ENCODE measurements at places on chromosomes 6 and 20.

DNA sequence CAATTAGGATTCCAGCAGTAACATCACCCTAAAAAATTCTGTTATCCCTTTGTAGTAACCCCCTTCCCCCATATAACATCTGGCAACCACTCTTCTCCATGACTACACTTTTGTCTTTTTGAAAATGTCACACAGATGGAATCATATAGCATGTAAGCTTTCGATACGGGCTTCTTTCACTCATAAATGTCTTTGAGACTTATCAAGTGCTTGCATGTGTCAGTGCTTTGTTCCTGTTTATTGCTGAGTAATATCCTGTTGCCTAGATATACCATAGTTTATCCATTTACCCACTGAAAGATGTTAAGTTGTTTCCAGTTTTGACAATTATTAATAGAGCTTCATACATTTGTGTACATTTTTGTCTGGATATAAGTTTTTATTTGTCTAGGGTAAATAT, 10.4 kb upstream of the SNPH start:
- no peak for DNase-seq

DNA sequence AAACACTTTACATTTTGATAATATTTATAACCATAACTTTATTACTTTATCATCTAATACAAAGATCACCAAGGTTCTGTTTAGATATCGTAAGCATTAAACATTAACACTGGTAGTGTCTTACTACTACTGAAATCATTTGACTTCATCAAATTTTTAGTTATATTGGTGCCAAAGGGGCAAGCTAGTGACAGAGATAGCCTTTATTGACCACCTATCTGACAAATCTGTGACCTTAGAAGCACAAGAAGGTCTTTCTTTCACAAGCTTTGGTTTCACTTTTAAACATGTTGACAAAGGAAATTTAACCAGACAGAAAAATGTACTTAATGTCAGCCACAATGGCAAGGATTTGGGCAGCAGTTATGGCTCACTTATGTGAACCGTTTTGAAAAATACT, 50.7 kb upstream of the ENPP4 start:
- DNase-seq, result no peak

DNA sequence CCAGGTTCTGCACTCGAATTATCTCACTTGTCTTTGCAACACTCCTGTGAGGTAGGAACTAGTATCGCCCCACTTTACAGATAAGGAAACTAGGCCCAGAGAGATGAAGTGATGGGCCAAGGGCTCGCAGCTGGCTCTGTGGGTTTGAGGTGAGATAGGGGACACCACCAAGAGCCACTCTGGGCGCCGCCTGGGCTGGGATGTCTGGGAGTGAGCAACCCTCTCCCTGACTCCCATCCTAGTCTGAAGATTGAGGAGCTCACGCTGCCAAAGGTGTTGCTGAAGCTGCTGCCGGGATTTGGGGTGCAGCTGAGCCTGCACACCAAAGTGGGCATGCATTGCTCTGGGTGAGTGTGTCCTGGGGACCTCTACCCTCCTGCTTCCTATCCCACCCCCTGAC, 5.4 kb downstream of the BPIFB3 start:
- no peak for DNase-seq

GRCh38 chr6:52138284-52138683, 47.9 kb upstream of the IL17A start:
- DNase-seq, result no peak

- DNase-seq, result no peak
Measured at GRCh38 chr6:43355862-43356590, 13.4 kb downstream of the ZNF318 start.

DNA sequence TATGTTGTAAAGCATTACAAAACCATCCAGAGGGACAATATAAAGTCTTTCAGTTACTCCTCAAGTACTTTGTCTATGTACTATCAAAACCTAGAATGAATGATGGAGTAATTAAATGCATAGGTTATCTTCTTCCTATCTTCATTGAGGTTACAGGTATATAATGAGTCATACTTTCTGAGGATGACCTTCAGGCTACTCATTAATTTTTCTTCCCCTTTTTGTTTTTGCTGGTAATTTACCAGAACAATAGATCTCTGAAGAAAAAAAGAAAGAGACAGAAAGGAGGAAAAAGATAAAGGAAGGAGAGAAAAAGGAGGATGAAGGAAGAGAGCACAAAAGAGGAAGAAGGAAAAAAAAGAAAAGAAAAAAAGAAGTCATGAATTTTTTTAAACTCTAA, 398.4 kb downstream of the TBC1D32 start:
- DNase-seq, result no peak

GRCh38 chr6:151440930-151441329, 11.0 kb downstream of the RMND1 start:
- no peak for DNase-seq

- no peak for DNase-seq
Measured at GRCh38 chr6:112480553-112480952, 133.4 kb downstream of the RFPL4B start.

DNA sequence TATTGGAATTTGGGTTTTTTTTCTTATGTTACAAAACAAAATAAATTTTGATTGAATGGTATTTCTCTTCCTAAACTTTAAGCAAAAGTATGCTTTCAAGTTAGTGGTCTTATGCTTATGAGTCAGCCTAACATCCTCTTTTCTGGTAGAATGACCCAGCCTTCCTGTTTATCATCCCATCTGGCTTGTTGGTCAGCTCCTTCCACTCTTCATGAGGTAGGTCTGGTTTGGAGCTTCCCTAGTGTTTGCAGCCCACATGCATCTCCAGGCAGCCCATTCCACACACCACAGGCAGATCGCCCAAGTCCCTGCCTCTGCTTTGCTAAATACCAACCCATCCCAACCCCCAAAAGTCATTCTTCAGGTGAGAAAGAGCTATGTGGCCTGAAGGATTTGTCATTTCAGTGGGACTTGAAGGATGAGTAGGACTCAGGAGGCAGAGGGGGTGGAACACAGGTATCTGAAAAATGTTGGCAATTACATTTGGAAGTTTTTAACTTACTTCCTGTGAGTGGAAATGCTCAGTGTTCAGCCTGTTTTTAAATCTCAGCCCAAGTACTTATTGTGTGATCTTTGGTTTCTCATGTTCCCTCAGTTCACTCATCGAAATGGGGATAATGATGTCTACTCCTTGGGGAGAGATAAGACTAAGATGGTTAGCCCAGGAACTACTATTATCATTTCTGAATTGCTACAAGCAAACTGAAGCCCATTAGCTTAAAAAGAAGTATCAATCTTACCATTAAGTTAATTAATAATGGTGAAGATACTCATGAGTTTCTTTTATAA, 294.0 kb downstream of the ADGB start:
- DNase-seq, result no peak

DNA sequence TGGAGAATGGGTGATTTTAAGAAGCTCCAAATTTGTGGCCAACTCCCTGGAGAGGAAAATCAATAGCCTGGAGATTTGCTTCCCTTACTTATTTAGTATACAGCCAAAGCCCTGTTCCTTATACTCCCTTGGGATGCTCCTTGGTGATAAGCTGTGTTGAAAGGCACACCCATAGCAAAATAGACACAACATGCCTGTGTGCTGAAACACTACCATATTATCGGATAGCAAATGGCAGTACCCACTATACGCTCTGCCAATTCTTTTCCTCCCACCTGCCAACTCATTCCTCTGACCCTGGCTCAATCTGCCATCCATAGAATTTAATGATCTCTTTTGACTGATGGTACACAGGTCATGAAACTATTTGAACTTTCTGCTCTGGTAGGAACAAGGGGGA, 98.2 kb downstream of the CLIC5 start:
- no peak for DNase-seq

DNA sequence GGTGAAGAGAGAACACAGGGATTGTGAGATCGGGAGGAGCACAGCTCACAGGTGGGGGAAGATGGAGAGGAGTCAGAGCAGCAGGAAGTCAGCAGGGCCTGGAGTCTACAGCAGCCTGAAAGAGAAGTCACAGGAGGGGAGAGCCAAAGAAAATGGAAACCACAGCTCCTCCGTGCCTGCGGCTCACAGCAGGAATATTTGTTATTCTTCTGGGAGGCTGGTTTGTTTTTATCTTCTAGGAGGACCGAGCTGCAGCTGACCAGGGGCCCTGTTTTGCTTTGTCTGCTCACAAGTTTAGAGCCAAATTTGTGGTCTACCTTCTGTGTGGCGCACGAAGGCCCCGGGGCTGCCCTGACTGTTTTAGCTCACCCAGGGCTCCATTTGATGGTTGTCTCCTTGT, 81.8 kb downstream of the CLIC5 start:
- DNase-seq, result peak; percentile 6

DNA sequence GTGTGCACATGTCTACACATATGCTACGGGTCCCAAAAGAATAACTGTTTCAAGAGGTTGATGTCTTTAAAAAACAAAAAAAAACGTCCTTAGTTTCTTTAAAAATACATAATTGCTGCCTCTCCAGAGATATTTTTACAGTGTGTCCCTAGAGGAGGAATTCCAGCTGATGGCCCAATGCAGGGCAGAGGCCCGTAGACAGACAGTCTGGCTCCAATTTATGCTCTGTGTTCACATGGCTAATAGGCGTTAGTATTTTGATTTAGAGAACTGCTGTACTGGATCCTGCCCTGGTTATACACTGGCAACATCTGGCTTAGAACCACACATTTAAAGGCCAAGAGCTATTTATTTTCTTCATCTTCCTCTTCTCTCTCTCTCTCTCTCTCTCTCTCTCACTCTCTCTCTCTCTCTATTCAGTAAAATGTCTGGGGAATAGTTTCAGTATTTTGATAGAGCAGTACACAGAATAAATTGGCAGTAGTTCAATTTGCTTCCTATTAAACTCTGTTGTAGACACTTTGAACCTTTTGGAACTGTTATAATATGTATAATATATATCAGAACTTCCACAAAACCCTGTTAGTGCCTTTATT, 260.6 kb downstream of the EYA4 start:
- DNase-seq, result no peak

- no peak for DNase-seq
Measured at GRCh38 chr6:128327890-128328289, 192.5 kb downstream of the PTPRK start.

- no peak for DNase-seq
Measured at GRCh38 chr6:15171026-15171425, 74.8 kb upstream of the JARID2 start.

- no peak for DNase-seq
Measured at GRCh38 chr6:42390228-42390934, 61.3 kb downstream of the TRERF1 start.

GRCh38 chr6:151285122-151285521, 45.4 kb downstream of the AKAP12 start:
- DNase-seq, result no peak

GRCh38 chr6:31186052-31186734, 15.7 kb upstream of the POU5F1 start:
- DNase-seq, result no peak

- DNase-seq, result no peak
Measured at GRCh38 chr6:75077701-75078100, 128.2 kb downstream of the COL12A1 start.

DNA sequence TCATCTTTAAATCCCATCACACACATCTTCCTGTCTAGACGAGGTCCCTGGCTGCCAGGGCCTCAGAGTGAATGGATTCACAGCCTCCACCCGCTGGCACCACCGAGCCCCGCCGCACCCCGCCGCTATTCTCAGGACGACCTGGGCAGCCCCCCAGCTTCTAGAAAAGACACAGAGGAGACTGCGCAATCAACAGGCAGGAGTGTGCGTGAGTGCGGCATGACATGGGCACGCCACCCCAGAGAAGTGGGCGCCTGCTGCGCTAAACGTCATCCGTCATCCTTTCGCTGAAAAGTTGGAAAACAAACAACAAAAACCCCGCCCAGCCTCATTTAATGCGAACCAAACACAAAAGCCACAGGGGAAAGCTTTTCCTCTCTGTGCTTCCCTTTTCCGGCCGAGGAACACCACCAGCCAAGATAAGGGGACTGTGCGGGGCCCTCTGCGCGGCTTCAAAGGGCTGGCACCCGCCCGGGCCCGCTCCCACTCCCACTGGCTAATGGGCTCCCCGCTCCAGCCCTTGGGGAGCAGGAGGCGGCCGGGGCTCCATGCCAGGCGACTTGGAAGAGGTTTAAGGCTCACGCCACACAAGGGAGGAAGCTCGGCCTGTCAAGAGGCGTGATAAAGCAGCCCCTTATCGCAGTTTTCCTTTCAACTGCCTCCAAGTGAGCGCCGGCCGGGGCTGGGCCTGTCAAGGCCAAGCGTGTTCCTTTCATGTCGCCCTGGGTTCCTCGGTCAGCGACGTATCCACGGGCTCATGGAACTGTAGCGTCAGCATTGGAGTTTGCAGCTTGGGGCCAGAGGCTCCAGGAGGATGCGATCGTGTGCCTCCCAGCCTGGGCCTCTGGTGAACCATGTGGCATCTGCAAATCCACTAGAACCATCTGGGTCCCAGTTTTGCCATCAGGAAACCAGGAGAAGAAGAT, 50.1 kb downstream of the NFATC2 start:
- DNase-seq, result no peak

DNA sequence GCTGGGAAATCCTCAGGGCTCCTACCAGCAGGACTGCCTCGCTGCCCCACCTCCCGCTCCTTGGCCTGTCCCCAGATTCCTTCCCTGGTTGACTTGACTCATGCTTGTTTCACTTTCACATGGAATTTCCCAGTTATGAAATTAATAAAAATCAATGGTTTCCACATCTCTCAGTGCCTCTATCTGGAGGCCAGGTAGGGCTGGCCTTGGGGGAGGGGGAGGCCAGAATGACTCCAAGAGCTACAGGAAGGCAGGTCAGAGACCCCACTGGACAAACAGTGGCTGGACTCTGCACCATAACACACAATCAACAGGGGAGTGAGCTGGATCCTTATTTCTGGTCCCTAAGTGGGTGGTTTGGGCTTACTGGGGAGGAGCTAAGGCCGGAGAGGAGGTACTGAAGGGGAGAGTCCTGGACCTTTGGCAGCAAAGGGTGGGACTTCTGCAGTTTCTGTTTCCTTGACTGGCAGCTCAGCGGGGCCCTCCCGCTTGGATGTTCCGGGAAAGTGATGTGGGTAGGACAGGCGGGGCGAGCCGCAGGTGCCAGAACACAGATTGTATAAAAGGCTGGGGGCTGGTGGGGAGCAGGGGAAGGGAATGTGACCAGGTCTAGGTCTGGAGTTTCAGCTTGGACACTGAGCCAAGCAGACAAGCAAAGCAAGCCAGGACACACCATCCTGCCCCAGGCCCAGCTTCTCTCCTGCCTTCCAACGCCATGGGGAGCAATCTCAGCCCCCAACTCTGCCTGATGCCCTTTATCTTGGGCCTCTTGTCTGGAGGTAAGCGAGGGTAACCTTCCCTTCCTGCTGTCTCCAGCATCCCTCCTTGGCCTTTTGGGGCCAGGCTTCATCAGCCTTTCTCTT, at the start of gene CFB:
Gene CFB, plus strand, starts transcription at position 589 of the 863 bp plus-strand sequence. Its CDS starts 127 bp downstream, at position 716.
- DNase-seq, result peak; percentile 20

GRCh38 chr20:51036827-51037531, 14.1 kb upstream of the KCNG1 start:
- no peak for DNase-seq

Measured in T1000 (cell line).